ENCODE measurements at places on chromosomes 7 and 10. TPM values are rescaled to one million over a fixed set of nuclear protein-coding genes. Genes with fewer than 3 reads are reported as not detected.

Gene EMX2
- not detected for total RNA-seq

Gene LIPK
- not detected for total RNA-seq

Gene ZNF736
- 90.2 TPM for total RNA-seq

Gene ZNF485
- 7.9 TPM for total RNA-seq

Gene LCOR
- 58.4 TPM for total RNA-seq

Gene FAM25C
- not detected for total RNA-seq

Gene IKZF5
- total RNA-seq: 15.2 TPM

Gene KLF14
- total RNA-seq: not detected

Gene COL26A1
- not detected for total RNA-seq

Gene SLC16A12
- not detected for total RNA-seq

Gene PRLHR
- not detected for total RNA-seq

Gene AKR1C8
- not detected for total RNA-seq

Gene C7orf57
- total RNA-seq: 0.29 TPM

Gene CDNF
- total RNA-seq: 3.7 TPM

Gene RBP3
- not detected for total RNA-seq

Gene FAM241B
- not detected for total RNA-seq

Gene NKX6-2
- not detected for total RNA-seq

Gene GALNT17
- not detected for total RNA-seq

Gene ABCB4
- total RNA-seq: 1.2 TPM

Gene RHEB
- total RNA-seq: 98.8 TPM

Gene OPALIN
- total RNA-seq: not detected

Gene TUBAL3
- total RNA-seq: not detected

Gene EPHB6
- 0.33 TPM for total RNA-seq

Gene OR6B1
- total RNA-seq: not detected

Gene PRTFDC1
- total RNA-seq: not detected

Gene IFT22
- total RNA-seq: 13.2 TPM
